Naive thymus-derived CD4-positive, alpha-beta T cell (primary cell): ENCODE measurements at places on chromosomes 1 and 21. TPM values are rescaled to one million over a fixed set of nuclear protein-coding genes. Genes with fewer than 3 reads are reported as not detected.
A peak's percentile ranks its signal among the peaks of the same experiment; 100 is the strongest.

- DNase-seq = no peak
- H3K27me3 ChIP-seq = no peaks in the 10 kb centered on the region
- H3K4me1 ChIP-seq = no peaks in the 10 kb centered on the region
- no peak overlapping the region for H3K4me3 ChIP-seq
These were observed 26.5 kb upstream of the TSPEAR start for GRCh38 chr21:44737706-44738354.

- H3K36me3 ChIP-seq = no peaks in the 10 kb centered on the region
- H3K4me1 ChIP-seq = no peaks in the 10 kb centered on the region
- H3K4me3 ChIP-seq = no peak overlapping the region
- H3K27ac ChIP-seq = no peak overlapping the region
These were observed 38.2 kb downstream of the BRINP2 start for GRCh38 chr1:177208920-177209319.

- no peak for DNase-seq
- H3K36me3 ChIP-seq = no peaks in the 10 kb centered on the region
- H3K27me3 ChIP-seq = no peaks in the 10 kb centered on the region
- H3K4me3 ChIP-seq = no peak overlapping the region
- H3K4me1 ChIP-seq = no peaks in the 10 kb centered on the region
These were observed 404.7 kb downstream of the RRAGC start for GRCh38 chr1:38454749-38455441.

Gene PDPN
- total RNA-seq = not detected

DNA sequence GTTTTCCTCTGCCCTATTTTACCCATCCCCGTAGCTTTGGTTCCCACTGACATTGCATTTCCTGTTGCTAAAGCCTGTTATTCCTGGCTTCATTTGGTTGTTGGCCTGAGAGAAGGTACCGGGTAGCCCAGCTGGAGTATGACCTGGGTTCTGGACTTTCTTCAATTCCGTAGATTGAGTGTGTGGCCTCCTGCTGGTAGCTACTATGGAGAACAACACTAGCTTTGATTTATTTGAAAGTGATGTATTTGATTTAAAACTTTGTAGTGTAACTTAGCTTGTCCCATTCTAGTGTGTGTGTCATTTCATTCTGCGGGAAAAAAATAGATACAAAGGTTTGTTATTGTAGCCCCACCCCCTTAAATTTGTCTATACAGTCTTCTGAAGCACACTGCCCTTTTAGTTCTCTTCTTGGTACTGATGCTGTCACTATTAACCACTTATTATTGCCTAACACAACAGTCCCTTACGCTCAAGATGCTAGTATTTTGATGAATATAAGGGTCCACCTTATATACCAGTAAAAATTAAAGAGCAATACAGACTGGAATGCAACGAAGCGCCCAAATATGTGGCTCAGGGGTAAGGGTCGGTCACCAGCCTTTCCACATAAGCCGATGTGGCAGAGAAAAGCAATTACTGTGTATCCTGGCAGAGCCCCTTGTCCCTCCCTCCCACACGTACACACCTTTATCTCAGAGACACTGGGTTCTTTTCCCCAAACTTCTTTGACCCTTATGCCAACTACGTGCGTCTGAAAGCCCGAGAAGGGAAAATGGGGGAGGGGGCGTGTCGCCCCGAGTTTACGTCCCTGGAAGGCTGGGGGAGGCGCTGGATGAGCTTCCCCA, 643 bp upstream of the MOV10 start:
- no peaks in the 10 kb centered on the region for H3K36me3 ChIP-seq
- no peaks in the 10 kb centered on the region for H3K27me3 ChIP-seq
- H3K4me1 ChIP-seq = peaks cover 17% of the 10 kb centered on the region
- peak overlapping the region; percentile 88 for H3K27ac ChIP-seq
- H3K4me3 ChIP-seq = peak overlapping the region; percentile 92

DNA sequence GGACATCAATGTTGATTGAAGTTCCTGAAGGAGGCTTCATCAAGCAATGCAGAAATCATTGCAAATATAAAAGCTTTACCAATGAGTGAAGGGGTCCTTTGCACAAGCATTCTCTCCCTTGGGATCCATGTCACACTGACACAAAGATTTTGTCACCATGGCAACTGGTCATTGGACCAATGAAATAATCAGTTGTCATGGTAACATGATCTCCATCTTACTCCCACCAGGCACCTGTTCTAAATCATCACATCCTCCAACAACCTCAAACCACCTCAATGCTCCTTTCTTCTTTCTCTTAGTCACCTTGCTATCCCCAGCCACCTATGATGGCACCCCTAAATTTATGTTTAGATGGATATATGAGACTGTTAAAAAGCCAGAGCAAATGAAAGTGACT, 13.5 kb upstream of the FOXJ3 start:
- H3K36me3 ChIP-seq = no peaks in the 10 kb centered on the region
- no peak overlapping the region for H3K4me3 ChIP-seq

DNA sequence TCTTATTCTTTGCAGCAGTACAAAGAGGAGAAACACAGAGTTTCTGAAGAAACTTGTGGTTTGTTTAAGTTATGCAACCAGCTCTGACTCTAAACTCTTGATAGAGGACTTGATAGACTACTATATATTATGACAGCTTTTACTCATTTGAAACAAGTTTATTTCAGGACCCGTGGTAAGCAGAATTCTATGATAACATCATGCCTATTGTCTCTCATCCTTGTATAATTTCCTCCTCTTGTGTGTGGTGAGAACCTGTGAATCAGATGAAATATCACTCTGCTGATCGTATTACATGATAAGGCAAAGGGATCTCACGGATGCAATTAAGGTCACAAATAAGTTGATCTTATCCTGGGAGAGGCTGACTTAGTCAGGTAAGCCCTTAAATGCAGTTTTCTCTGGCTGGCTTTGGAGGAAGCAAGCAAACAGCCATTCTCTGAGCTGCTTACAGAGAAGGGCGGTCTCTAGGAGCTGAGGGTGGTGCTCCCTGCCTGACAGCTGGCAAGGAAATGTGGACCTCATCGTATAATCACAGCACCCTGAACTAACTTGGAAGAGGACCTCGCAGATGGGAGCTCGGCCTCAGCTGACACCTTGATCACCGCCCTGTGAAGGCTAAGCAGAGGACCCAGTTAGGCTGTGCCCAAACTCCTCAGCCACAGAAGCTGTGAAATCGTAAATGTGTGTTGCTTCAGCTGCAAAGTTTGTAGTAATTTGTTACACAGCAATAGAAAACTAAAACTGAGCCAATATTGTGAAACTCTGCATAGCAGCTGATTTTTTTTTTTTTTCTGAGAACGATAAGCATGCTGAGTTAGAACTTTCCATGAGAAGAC, 151.1 kb upstream of the DPT start:
- H3K27me3 ChIP-seq = no peaks in the 10 kb centered on the region
- H3K27ac ChIP-seq = no peak overlapping the region
- no peak for DNase-seq
- no peaks in the 10 kb centered on the region for H3K4me1 ChIP-seq

DNA sequence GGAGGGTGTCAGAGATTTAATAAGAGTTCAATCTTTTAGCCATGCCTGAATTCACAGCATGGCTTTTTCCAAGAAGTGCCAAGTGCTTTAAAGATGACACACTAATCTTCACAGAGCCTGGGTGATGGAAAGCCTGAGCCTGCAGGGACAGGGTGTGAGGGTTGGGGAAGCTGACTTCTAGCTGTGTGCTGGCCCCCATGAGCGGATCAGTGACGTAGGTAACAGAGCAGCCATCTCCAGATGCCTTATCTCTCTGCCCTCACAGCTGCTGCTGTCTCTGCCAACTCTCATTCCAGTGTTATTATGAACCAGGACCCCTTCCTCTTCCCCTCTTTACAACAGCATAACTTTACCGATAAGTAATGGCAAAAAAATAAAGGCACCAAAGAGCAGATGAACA, 30.6 kb downstream of the FAM78B start:
- no peaks in the 10 kb centered on the region for H3K4me1 ChIP-seq
- H3K27me3 ChIP-seq = no peaks in the 10 kb centered on the region
- no peak overlapping the region for H3K27ac ChIP-seq
- H3K36me3 ChIP-seq = no peaks in the 10 kb centered on the region
- no peak for DNase-seq

- no peaks in the 10 kb centered on the region for H3K4me1 ChIP-seq
- H3K27me3 ChIP-seq = no peaks in the 10 kb centered on the region
- DNase-seq = no peak
- no peak overlapping the region for H3K4me3 ChIP-seq
- H3K36me3 ChIP-seq = peaks cover 60% of the 10 kb centered on the region
These were observed 31.4 kb downstream of the STXBP3 start for GRCh38 chr1:108777839-108778238.

DNA sequence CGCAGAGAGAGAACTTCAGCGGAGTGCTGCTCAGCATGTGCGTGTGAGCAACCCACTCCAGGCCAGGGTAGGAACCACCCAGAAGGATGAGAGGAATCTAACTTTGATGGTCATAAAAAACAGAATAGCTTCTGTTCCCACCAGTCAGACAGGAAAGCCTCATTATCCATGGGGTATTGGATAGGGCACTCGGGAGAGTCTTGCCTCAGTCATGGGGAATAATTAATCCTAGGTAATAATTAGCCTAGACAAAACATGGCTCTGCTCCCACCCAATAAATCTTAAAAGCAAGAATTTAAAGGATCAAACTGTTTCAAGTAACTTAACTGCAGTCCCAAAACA, 35.3 kb downstream of the LDLRAD1 start:
- H3K27me3 ChIP-seq = no peaks in the 10 kb centered on the region
- DNase-seq = no peak
- H3K36me3 ChIP-seq = no peaks in the 10 kb centered on the region
- H3K4me3 ChIP-seq = no peak overlapping the region
- H3K4me1 ChIP-seq = no peaks in the 10 kb centered on the region

- no peak overlapping the region for H3K4me3 ChIP-seq
- no peaks in the 10 kb centered on the region for H3K27me3 ChIP-seq
- no peak for DNase-seq
- no peaks in the 10 kb centered on the region for H3K36me3 ChIP-seq
- no peaks in the 10 kb centered on the region for H3K4me1 ChIP-seq
These were observed 109.3 kb downstream of the KAZN start for GRCh38 chr1:14707531-14708445.

DNA sequence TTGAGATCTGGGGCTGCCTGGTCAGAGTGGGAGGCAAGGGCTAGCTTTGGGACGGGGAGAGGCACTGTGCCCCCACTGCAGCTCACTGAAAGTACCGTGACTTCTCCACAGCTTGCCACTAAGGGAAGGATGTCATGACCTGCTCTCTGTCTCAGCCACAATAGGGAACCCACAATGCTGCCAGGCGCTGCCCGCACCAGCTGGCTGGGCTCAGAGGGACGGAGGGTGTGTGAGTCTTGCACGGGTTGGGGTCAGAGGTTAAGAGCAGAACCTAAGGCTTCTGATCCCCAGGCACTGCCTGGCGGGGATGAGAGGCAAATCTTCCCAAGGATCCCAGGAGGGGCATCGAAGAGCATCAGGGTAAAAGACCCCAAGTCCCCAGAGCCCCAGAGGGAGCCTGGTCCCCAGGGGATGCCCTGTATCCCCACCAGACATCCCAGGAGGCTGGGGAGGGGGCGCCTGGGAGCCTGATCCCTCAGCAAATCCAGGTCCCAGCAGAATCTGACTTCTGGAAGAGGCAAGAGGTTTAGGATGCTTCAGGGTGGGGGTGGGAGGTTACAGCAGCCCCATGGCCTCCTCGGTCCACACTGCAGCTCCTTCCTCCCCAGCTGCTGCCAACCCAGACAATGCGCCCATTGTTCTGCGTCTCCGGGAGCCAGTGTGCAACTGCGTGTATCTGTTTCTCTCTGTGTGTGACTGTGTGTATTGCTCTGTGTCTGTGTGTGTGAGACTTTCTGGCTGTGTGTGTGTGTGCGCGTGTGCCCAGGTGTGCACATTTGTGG, 2.0 kb upstream of the MARCKSL1 start:
- H3K4me3 ChIP-seq = no peak overlapping the region
- H3K36me3 ChIP-seq = no peaks in the 10 kb centered on the region
- no peak overlapping the region for H3K27ac ChIP-seq
- peaks cover 20% of the 10 kb centered on the region for H3K4me1 ChIP-seq

Gene LY9
- total RNA-seq = 140 TPM

DNA sequence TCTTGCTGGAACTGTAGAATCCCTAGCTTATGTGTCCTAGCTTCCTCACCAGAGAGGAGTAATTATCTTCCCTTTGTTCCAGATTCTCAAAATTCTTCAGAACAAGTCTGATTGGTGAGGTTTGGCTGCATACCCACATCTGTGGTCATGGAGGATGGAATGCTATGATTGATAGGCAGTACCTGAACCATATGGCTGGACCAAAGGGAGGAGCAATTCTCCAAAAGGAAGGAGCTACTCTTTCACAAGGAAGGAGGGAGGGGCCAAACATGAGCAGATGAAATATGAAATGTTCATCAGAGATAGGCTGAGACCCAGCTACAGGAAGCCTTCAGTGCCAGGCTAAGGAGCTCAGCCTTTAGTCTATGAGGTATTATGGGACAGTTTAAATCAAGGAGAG, 5.0 kb upstream of the RNF19B start:
- no peak overlapping the region for H3K4me3 ChIP-seq
- DNase-seq = no peak
- peaks cover 5% of the 10 kb centered on the region for H3K4me1 ChIP-seq
- no peaks in the 10 kb centered on the region for H3K36me3 ChIP-seq

- H3K27me3 ChIP-seq = no peaks in the 10 kb centered on the region
- H3K4me3 ChIP-seq = no peak overlapping the region
- peaks cover 8% of the 10 kb centered on the region for H3K4me1 ChIP-seq
- DNase-seq = no peak
- H3K36me3 ChIP-seq = no peaks in the 10 kb centered on the region
These were observed 52.0 kb downstream of the OLIG1 start for GRCh38 chr21:33121715-33122475.

DNA sequence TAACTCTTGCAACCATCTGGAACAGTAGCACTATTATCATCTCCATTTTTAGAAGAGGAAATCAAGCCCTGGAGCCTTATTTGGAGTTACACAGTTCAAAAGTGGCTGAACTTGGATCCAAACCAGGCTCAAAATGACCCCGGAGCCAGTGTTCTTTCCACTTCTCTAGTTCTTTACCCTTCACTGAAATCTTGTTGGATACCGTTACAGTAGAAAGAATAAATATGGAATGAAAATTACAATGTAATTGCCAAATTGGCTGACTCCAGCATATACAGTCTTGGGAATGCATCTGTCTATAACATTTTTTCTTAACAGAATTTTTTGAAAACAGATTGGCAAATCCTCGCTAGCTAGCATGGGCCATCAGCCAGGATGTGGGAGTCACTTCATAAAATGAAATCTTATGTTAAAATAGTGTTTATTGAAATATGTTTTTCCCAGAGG, 261.4 kb downstream of the CTH start:
- H3K4me1 ChIP-seq = no peaks in the 10 kb centered on the region
- H3K36me3 ChIP-seq = no peaks in the 10 kb centered on the region
- no peaks in the 10 kb centered on the region for H3K27me3 ChIP-seq
- DNase-seq = no peak
- H3K27ac ChIP-seq = no peak overlapping the region

GRCh38 chr1:227766015-227766634, 30.9 kb downstream of the SNAP47 start:
- H3K4me1 ChIP-seq = peaks cover 58% of the 10 kb centered on the region
- H3K27me3 ChIP-seq = no peaks in the 10 kb centered on the region
- peak overlapping the region; percentile 12 for H3K4me3 ChIP-seq
- peak; percentile 57 for DNase-seq
